ENCODE measurements at places on chromosomes 2 and 18.

DNA sequence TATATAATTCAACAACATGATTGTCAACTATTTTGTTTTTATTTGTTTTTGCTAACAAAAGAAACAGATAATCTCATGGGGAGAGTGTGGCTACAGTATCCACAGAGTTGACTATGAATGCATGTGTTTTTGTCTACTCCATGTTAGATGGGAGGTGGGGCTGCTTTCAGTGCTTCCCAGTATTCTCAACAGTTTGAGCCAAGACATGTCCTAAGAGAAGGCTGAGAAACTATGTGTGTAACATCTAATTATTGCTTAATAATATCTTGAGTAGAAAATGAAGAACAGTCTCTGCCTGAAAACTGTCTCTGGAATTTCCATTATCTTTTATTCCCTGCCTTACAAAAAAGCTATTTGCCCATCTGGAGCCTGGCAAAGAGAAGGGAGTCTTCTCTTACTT is 178.8 kb upstream of the MMADHC start:
- DNase-seq, result no peak

DNA sequence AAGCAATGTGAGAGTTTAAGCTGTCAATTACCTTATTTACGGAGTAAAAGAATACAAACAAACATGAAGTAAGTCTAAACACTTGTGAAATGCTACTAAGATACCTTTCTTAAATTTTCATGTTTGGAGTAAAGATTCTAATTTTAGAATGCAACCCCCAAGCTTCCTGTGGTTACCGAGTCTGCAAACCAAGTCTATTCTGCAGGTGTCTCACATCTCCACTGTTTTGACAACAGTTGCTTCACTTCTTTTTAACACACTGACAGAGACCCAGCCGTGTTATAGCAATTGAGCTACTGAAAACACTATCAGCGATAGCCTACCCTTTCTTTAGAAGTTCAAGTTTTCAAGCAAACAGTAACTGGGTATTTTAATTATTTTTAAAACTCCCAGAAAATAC is 608.3 kb downstream of the ERBB4 start:
- DNase-seq, result no peak

- DNase-seq, result no peak
Measured at GRCh38 chr2:29562896-29563295, 358.5 kb downstream of the ALK start.

- DNase-seq, result no peak
Measured at GRCh38 chr2:95062242-95063085, 37.0 kb downstream of the MAL start.

GRCh38 chr2:235990344-235990743 is 177.8 kb downstream of the GBX2 start:
- no peak for DNase-seq

- DNase-seq, result no peak
Measured at GRCh38 chr2:45794134-45794617, 142.7 kb downstream of the PRKCE start.

GRCh38 chr2:151649966-151650365 is 84.3 kb downstream of the NEB start:
- DNase-seq, result no peak
